ENCODE measurements at places on chromosomes 2 and 18. TPM values are rescaled to one million over a fixed set of nuclear protein-coding genes. Genes with fewer than 3 reads are reported as not detected.

UGT1A3 gene
- total RNA-seq = not detected

SERPINB10 gene
- 0.60 TPM for total RNA-seq

TEKT4 gene
- not detected for total RNA-seq

TFCP2L1 gene
- under 0.01 TPM for total RNA-seq

CCDC148 gene
- total RNA-seq = 1.4 TPM

Measured in RPMI7951 (cell line).